ENCODE measurements at places on chromosomes 6 and 20.

DNA sequence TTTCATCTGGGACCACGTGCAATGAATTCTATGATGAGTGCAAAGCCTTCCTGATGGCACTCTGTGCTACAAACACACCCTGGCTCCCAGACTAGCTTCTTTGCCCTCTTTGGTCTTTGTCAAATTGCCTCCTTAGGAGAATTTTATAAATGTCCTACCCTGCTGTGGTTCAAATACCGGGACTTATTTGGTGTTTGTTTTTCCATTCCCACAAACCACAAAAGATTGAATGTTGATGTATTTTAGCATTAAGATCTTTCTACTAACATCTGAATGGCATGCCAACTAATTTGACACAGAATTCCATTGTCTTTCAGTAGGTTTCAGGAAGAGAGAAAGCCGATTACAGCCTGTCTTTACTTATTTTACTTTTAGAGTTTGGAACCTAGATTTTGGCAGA, 424.2 kb upstream of the SLC35B3 start:
- DNase-seq, result no peak

GRCh38 chr20:47691625-47692024, 93.7 kb downstream of the SULF2 start:
- no peak for DNase-seq

- no peak for DNase-seq
Measured at GRCh38 chr6:2917801-2918445, 14.8 kb upstream of the SERPINB9 start.

- DNase-seq, result peak; percentile 68
Measured at GRCh38 chr20:38804682-38805501, 605 bp upstream of the PPP1R16B start.

- DNase-seq, result no peak
Measured at GRCh38 chr6:154989448-154989847, 5.7 kb upstream of the TIAM2 start.

GRCh38 chr6:1334684-1335083, 22.8 kb downstream of the FOXQ1 start:
- DNase-seq, result no peak

DNA sequence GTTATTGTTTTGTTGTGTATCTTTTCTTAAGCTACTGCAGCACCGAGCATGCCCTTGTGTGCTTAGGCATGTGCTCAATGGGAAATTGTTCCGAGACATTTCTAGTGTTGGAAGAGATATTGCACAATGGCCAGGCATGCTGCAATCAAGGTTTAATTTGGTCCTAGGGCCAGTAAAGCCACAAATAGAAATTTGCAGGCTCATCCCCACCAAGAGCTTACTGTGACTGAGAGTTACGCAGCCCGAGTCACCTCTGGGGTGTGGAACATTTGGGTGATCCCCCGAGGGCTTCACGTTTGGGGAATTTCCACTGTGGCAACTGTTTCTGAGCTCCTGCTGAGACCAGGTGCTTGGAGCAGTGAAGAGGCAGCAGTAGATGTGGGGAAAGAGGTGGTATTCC, 65.8 kb downstream of the ADTRP start:
- DNase-seq, result no peak

- DNase-seq, result no peak
Measured at GRCh38 chr20:17605131-17605660, 35.3 kb downstream of the DSTN start.

GRCh38 chr6:116447052-116447451, 14.1 kb upstream of the CALHM6 start:
- no peak for DNase-seq

DNA sequence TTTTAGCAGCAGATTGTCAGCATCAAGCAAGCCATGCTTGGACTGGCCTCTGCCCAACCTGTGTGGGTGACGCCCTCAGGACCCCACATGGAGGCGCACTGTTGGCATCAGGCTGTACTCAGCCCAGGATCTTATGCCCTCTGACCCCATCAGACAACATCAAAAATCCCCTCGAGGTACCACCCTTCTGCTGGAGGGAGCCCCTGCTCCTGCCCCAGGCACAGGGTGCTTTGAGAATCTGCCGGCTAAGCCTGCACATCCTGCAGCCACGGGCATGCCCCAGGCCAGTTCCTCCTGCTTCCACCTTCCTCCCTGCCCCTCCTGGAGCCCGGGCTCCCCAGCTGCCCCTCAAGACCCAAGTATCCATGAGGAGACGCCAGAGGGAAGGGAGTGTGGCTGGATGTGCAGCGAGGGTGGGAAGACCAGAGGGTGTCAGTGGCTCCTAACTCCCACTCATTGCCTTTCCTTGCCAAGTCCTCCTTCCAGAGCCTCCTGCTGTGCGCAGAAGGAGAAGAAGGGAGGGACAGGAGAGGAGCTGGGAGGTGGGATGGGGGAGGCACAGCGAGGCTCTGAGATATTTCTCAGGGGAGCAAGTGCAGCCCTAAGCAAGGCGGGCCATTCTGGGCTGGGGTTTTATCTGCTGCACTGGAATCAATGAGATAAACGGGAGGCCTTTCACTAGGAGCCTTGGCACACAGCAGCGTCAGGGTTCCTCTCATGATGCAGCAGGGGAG, 77.4 kb upstream of the CST7 start:
- no peak for DNase-seq

DNA sequence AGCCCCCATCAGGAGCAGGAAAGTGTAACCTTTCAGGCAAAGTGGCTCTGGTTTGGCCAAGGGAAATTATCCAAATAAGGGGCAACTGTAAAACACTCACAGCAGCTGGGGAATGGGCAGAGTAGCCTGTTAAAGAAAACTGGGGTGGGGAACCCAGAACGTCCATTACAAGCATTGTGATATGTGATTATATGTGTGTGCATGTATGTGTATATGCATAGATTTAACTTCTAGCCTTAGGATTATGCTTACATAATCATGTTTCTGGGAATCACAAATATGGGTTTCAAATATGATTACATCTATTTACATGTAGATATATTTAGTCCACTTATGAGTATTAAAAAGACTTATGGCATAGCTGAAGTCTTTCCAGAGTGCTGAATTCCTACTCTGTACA, 278.1 kb upstream of the JAG1 start:
- no peak for DNase-seq

DNA sequence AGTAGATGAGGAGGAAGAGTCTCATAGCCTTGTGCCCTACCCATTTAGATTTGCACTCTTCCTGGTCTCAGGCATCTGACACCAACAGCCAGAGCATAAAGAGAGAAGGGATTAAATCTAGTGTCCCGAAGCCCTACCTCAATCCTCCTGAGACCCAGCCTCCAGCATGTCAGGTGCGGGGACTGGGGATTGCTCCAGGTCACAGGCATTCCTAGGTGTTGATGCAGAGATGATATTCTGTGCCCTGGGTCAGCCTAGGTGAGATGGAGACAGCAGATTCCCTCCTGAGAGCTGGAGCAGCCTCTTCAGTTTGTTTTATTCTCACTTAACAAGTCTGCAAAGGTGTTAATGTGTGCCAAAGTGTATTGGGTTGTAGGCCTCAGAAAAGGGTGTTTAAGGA, 89.8 kb downstream of the ANKRD6 start:
- DNase-seq, result no peak

- DNase-seq, result no peak
Measured at GRCh38 chr20:51042657-51043247, 19.8 kb upstream of the KCNG1 start.

Data from stimulated activated CD4-positive, alpha-beta T cell treated with anti-CD3 and anti-CD28 coated beads, TNF-alpha, amount 100 ng/mL, for 24 hours (primary cell).